ENCODE measurements at places on chromosomes 4 and X.
A peak's percentile ranks its signal among the peaks of the same experiment; 100 is the strongest.

- DNase-seq = no peak
Measured at GRCh38 chrX:134813697-134814096, 155.4 kb upstream of the PLAC1 start.

GRCh38 chrX:11239230-11239629 is 54.0 kb upstream of the AMELX start:
- no peak for DNase-seq

DNA sequence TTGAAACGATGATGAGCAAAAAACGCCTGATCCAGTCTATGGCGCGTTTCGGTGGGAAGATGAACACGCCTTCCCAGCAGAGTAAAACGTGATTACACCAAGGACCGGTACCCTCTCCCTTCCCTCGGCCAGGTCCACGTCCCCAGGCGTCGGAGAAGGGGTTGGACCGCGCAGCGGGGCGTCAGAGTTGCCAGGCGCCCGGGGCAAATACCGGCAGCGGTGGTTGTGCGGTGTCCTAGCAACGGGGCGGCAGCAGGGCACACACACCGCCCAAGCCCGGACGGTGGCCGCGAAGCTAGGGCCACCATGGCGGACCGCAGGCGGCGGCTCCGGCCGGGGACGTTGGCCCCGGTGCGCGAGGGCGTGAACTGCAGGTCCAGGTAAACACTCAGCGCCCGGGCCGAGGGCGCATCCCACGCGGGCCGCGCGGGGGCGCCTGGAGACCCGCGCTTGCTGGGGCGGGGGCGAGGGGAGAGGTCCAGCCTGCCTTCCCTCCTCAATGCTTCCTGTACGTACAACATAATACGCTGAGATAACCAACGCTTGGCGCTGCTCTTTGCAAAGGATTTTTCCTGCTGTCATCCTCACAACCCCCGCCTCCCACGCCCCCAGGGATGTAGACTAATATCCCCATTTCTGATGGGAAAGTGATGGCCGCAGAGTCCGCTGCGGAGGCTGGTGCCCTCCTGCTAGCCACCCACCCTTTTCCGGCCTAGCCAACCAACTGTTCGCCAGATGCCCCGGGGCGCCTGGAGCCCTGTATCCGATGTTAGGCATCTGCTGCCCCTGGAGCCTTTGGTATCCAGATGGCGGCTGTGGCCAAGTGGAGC is at the start of gene FAM47E:
Gene FAM47E, plus strand, starts transcription at position 281 of the 830 bp plus-strand sequence. Its CDS starts 26 bp downstream, at position 307.
- DNase-seq = peak; percentile 33

DNA sequence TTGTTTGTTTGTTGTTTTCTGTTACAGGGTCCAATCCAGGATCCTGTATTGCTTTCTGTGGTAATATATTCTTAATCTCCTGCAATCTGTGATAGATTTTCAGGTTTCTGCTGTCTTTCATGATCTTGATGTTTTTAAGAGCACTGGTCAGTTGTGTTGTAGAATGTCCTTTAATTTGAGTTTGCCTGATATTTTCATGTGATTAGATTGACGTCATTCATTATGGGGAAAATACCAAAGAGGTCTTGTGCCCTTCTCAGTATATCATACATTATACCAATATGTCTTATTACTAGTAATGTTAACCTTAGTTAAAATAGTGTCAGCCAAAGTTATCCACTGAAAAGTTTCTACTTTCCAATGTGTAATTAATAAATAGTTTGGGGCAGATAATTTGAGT is 929.3 kb downstream of the PCDH19 start:
- DNase-seq = no peak

GRCh38 chrX:72269671-72270251 is 7.3 kb downstream of the RPS4X start:
- no peak for DNase-seq

- DNase-seq = no peak
Measured at GRCh38 chr4:100164808-100165760, 25.2 kb downstream of the DDIT4L start.

GRCh38 chr4:71460371-71460770 is 121.6 kb downstream of the SLC4A4 start:
- DNase-seq = no peak

All from occipital lobe (tissue), 3 donors.